ENCODE measurements at places on chromosomes 6 and 20.
A peak's percentile ranks its signal among the peaks of the same experiment; 100 is the strongest.

DNA sequence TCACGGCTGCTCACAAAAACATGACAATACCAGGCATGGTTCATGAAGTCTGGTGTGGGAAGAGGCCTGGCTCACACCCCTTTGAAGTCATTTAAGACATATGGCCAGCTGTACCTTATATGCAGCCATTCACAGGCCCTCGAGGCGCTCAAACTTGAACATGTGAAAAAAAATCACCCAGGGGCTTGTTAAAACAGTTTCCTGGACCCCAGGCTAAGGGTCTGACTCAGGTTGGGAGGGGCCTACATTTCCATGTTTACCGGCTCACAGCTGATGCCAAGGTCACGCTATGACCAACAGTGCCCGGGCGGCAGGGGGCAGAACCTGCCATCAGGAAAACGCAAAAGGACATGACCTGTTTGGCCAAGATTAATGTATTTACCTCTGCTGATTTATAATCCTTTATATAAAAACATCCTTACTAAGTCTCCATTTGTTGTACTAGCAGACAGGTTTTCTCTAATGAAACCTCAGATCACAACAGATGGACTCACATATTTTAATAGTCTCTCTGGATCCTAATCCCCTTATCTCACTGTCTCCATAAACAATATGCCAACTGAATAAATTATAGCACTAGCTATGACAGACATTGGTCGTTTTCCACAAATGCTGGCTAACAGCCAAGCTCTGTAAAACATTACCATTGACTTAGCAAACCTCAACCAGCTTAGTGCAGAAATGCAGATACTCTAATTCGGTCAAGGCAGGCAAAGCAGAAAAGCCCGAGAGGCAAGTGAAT lies 19.9 kb downstream of the EZR start:
- DNase-seq, result no peak

GRCh38 chr6:40472353-40472752 lies 114.8 kb downstream of the LRFN2 start:
- DNase-seq, result no peak

DNA sequence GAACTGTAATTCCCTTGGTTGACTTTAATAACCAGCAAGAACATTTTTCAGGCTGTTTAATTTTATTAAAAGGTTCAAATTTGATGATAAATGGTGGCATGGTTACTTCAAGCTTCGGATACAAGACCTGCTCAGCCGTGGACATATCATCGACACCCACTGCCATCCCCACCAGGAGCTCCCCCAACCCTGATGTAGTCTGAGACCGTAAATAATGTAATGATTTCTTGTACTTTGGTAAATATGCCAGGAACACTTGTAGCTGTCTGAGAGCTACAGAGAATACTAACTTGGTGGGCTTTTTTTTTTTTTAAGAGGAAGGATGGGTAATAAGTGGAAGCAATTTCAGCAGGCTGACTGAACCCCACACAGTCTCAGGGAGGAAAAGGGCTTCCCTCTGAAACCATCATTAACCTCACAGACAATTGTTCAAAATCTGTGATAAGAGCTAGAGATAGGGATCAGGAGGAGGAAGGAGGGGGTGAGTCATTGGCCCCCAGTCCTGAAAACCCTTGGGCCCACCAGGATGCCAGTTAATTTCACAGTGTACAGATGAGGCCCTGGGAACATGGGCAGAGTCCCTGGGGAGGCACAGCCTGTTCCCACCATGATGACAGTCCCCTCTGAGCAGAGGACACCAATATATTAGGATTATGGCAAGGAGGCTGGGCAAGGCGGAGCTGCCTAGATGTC lies 56.0 kb downstream of the APCDD1L start:
- DNase-seq, result no peak

GRCh38 chr6:16676978-16677377 lies 84.3 kb downstream of the ATXN1 start:
- DNase-seq, result no peak

- no peak for DNase-seq
Measured at GRCh38 chr6:165634101-165634880, 28.8 kb downstream of the PDE10A start.

DNA sequence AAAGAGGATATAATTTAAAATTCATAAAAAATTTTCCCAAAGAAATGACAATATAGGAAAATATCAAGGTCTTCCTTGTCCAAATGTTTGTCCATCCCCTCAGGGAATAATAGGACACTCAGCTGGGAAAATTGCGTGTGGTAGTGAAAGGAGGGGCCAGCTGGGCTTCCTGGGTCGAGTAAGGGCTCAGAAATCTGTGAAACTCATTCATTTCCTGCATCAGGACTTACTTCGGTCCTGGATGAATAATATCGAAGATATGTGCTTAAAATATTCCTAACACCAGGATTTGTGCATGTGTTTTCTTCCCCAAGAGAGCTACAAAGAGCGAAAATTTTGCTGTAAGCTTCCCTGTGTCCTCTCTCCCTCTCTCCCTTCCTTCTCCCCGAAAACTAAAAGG lies 118.2 kb upstream of the GJE1 start:
- DNase-seq, result no peak

DNA sequence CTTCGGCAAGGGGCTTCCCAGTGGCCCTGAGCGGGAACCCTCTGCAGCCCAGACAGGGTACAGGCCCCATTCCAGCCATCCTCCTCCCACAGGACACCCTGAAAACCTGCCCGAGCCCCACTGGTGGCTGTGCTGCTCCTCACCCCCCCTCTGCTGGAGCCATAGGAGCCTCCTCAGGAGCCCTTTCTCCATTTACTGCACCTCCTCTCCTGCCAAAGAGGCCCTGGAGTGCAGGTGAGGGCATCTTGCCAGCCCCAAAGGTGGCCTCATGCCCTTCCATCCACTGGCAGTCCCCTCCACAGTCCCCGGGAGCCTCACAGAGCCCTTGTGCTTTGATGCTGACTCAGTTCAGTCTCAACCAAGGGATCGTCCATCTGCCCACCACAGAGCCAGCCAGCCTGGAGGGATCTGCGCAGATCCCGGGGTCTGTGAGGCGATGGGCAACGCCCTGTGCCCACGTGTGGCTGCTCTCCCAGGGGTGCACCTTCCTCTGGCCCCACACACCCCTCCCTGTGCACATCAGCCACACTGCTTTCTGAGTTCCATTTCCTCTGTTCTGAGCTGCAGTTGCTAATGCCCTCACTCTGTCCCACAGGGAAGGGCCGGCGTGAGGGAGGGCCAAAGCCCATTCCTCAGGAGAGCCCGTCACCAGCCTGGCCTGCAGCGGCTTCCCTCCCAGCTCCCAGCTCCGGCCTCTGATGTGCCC lies 228.5 kb downstream of the DLL1 start:
- DNase-seq, result no peak

GRCh38 chr20:43537921-43538877 lies 20.6 kb upstream of the SGK2 start:
- peak; percentile 32 for DNase-seq

DNA sequence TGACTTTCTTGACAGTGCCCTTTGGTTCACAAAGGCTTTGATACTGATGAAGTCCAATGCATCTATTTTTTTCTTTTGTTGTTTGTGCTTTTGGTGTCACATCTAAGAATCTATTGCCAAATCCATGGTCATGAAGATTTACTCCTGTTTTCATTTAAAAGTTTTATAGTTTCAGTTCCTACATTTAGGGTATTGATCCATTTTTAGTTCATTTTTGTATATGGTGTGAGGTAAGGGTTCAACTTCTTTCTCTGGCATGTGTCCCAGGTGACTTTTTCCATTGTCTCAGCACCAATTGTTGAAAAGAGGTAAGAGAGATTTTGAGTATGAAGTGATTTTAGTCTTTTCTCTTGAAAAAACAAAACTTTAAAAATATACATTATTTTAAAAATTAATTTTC lies 260.6 kb downstream of the GMPR start:
- DNase-seq, result no peak

- no peak for DNase-seq
Measured at GRCh38 chr6:38436726-38437465, 202.8 kb downstream of the BTBD9 start.

- no peak for DNase-seq
Measured at GRCh38 chr6:5164092-5164491, 79.0 kb downstream of the PPP1R3G start.

GRCh38 chr6:39891976-39892375 lies 42.3 kb downstream of the MOCS1 start:
- no peak for DNase-seq

- DNase-seq, result peak; percentile 76
Measured at GRCh38 chr6:135183002-135183531, 2.0 kb downstream of the MYB start.

DNA sequence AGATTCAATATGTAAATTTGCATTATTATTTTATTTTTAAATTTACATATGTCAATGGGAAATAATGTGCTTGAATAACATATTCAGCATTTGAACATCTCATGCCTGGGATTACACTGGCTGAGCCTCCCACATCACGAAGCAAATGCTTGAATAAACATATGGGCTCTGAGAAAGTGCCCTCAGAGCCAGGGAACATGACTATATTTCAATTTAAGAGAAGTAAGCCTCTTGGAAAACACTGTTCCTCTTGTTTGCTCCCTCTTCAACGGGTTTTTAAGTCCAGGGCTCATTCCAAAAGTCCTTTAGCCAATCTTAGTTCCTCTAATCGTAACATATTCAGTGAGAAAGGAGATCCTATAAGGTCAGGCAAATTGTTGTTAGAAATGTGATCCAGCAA lies 122.0 kb downstream of the GMPR start:
- DNase-seq, result no peak

DNA sequence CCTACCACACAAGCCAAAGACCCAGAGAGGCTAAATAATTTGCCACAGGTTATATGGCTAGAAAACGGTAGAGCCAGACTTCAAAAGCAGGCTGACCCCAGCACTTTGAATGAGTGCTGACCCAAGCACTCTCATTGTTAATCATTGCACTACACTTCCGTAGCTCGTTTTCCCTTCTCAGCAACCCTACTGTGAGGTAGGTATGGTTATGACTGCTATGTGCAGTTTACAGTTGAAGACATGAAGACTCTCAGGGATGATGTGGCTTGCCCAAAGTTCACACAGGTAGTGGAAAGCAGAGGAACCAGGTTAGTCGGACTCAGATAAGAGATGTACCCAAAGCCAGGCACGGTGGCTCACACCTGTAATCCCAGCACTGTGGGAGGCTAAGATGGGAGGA lies 33.5 kb upstream of the RIMS4 start:
- no peak for DNase-seq

DNA sequence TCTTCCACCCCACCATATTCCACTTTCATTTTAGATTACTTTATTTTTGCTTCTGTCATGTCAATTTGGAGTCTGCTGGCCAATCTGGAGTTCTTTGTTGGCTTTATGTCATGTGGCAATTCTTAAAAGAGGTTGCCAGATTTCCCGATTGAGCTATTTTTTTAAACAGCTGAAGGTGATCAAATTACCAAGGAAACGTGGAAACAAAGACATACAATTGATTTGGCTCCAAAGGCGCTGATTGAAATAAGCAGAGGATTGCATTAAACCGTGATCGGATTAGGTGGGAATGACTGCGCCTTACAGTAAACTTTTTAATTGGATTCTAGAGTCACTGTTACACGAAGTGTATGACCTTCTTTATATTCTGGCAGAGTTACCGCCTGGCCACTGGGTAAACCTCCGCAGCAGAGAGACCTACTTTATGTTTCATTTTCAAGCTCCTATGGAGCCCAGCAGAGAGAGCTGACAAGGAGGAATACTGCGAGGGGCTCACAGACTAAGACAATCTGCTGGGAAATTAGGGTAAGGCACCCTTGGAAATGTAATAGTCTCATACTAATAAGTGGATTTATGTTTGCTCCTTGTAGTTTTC lies 37.9 kb downstream of the SIM1 start:
- DNase-seq, result no peak

GRCh38 chr6:145836772-145837171 lies 22.2 kb upstream of the FBXO30 start:
- no peak for DNase-seq
